Uterus (tissue), 4 donors: ENCODE measurements at places on chromosomes 3 and 15. TPM values are rescaled to one million over a fixed set of nuclear protein-coding genes. Genes with fewer than 3 reads are reported as not detected.
A peak's percentile ranks its signal among the peaks of the same experiment; 100 is the strongest.

The CCDC39 gene
- total RNA-seq, result 1.5 TPM

GRCh38 chr3:128734523-128735189 is 8.7 kb downstream of the RAB7A start:
- DNase-seq, result no peak

DNA sequence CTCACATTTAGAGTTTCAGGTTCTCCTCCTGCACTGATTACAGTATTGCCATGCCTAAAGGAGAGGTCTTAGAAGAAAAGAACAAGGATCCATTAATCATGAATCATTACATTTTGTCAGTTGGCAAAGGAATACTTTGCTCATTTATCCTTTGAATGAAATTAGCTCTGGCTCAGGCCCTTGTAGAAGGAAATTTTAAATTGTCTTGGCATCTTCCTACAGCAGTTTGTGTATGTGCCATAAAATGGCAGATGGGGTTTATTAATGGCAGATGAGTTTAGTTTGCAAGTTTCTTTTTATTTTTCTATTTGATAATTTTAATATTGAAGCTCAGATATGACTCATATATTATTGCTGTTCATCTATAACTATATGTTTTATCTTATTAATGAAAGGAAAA is 181.2 kb upstream of the EPHA3 start:
- DNase-seq, result no peak

DNA sequence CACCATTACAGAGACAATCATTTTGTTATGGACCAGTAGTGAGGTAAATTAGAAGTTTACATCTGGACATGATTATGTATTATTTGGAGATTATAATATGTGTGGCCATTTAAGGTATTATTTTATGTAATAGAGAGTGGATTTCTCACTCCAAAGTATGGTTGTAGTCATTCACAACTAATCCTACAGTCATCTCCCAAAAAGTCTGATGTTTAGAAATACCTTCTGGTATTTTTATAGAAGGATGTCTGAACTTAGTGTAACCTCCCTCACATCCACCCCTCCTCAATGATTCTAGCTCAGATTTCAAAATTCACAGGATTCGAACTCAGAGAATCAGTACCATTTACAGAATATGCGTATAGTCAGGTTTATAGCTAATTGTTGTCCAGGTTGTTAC is 346.6 kb upstream of the MEIS2 start:
- no peak for DNase-seq

DNA sequence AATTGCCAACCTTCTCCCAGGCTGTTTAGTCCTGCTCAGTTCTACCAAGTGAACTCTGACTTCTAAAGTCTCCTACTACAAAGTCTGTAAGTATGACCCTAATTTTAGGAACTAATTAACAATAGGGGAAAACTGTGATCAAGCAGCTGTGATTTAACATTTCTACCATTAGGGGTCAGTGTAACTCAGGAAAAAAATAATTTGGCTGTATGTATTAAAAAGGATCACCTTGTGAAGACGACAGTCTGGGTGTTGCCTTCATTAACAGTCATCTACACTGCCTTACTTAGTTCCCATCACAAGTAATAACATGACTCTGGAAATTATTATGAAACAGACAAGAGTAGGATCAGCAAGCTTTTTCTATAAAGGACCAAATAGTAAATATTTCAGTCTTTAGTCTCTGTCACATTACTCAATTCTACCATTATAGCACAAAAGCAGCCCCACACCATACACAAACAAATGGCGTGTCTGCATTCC is 4.2 kb upstream of the NPHP3 start:
- DNase-seq, result no peak

GRCh38 chr3:94004301-94004910 is 24.0 kb downstream of the STX19 start:
- DNase-seq, result no peak

GRCh38 chr3:161644891-161645635 is 148.5 kb downstream of the OTOL1 start:
- DNase-seq, result no peak

GRCh38 chr3:139394116-139394515 is 4.7 kb upstream of the COPB2 start:
- DNase-seq, result no peak

- no peak for DNase-seq
Measured at GRCh38 chr15:36738817-36739216, 159.4 kb downstream of the CDIN1 start.

GRCh38 chr3:85605066-85605465 is 646.3 kb downstream of the CADM2 start:
- DNase-seq, result no peak

- DNase-seq, result no peak
Measured at GRCh38 chr3:191136347-191136746, 62.7 kb upstream of the OSTN start.

GRCh38 chr3:112811131-112811884 is 35.4 kb downstream of the CD200R1L start:
- DNase-seq, result peak; percentile 89
